ENCODE measurements at places on chromosomes 3 and 15.

GRCh38 chr3:50792568-50792967 is 117.8 kb downstream of the DOCK3 start:
- DNase-seq = no peak

- DNase-seq = no peak
Observed at GRCh38 chr3:44337248-44337785, 1.2 kb upstream of the TCAIM start.

DNA sequence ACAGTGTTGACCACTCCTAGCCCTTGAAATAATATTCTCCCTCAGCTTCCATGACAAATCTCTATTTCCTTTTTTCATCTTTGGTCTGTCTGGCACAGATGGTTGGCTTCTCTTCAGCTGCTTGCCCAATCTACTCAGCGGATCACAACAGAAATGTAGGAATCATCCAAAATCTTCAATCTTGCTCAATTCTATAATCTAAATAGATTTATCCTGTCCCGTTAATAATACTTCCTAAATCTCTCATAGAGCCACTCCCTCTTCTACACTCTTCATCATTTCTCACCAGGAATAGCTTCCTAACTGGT is 3.8 kb downstream of the PEAK1 start:
- DNase-seq = no peak

DNA sequence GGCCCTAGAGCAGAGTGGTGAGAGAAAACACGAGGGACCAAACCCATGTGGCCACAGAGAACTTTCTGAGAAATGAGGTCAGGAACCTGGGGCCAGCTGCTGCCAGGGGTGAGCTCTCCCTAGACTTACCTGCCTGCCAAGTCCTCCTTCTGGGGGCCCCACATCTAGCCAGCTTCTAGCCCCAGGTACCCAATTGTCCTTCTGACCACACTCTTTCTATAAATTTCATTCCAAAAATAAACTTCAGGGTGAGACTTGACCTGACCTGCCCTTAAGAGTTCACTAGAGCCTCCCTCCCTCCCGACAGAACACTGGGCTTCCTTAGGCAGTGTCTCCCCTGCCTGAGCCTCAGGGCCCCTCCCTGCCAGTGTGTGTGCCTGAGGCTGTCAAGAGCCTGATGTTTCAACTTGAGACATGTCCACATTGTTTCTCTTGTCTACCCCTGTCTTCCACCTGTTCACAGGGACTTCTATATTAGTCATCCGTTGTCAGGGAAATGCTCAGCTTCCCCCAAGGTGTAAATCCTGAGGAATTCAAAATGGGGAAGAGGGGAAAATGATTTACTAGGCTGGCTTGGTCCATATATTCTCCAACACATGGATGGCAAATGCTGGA is 312.8 kb upstream of the TLE3 start:
- DNase-seq = no peak

DNA sequence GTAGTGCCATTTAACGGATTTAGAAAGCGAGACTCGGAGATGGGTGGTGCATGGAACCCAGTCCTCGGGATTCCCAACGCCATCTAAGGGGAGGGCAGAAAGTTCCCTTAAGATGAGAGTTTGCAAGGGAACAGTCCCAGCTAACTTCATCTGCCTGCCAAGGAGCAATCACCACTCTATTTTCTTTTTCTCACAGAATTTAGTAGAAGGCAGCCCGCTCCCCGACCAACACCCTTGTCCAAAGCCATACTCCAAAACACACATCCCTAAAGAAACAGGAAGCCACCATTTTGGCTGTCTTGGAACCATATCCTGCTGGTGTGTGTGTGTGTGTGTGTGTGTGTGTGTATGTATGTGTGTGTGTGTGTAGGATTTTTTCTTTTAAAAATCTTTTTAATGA is 7.1 kb upstream of the FGD5 start:
- no peak for DNase-seq

DNA sequence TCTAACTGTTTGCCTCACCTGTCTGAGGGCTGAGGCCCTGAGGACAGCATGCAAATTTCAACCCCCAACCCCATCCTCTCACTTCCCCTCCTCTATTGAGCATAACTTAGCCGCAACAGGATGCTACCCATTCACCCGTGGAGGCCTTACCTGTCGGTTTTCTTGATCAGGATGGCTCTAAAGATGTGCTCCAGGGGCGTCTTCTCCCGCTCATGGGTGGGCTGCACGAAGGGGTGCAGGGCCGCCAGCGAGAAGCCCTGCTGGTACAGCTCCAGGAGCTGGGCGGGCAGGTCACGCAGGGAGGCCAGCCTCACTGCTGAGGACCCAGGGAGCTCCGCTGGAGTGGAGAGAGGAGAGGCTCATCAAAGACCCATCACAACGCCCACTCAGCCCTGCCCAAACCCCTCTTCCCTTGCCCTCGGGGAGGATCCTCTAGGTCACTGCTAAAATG is 79.8 kb downstream of the RFTN1 start:
- no peak for DNase-seq

GRCh38 chr15:67080900-67081431 is 15.6 kb downstream of the SMAD3 start:
- no peak for DNase-seq

GRCh38 chr3:161081633-161082032 is 23.5 kb downstream of the B3GALNT1 start:
- no peak for DNase-seq

DNA sequence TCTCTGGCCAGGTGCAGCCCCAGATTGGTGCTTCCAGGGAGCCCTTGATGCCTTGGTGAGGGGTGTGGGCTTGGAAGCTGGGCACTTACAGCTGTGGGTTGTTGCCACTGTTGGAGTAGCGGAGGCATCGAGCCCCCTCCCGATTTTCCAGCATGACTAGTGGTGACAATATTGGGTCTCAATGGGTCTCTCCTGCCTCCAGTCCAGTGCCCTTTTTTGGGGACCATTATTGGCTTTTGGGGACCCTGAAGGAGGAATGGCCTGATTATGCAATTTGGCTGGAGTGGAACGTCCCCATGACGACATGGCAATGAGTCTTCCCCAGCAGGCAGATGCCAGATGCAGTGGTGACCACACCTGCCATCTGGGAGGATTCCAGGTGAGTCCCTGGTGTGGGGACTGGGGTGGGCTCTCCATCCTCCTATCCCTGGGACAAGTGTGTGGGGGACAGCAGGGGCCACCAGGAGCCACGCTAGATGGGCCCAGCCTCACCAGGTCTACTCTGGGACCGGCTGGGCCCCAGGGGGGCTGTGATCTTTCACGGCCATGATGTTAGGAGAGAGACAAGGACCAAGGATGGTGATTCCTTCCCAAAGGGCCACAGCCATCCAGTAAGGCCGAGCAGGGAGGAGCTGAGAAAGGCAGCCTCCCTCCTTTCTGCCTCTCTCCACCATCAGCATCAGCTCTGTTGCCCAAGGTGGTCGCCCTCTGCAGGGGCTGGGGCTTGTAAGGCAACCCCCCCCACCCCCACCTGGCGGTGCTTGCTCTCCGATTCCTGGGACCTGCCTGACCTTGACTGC is 196.8 kb downstream of the GOLGA6L6 start:
- no peak for DNase-seq

GRCh38 chr3:38210141-38210757 is 44.9 kb downstream of the OXSR1 start:
- DNase-seq = no peak

- no peak for DNase-seq
Observed at GRCh38 chr3:124217542-124217941, 225.6 kb upstream of the ROPN1 start.

GRCh38 chr3:178001670-178002101 is 534.5 kb upstream of the KCNMB2 start:
- no peak for DNase-seq

DNA sequence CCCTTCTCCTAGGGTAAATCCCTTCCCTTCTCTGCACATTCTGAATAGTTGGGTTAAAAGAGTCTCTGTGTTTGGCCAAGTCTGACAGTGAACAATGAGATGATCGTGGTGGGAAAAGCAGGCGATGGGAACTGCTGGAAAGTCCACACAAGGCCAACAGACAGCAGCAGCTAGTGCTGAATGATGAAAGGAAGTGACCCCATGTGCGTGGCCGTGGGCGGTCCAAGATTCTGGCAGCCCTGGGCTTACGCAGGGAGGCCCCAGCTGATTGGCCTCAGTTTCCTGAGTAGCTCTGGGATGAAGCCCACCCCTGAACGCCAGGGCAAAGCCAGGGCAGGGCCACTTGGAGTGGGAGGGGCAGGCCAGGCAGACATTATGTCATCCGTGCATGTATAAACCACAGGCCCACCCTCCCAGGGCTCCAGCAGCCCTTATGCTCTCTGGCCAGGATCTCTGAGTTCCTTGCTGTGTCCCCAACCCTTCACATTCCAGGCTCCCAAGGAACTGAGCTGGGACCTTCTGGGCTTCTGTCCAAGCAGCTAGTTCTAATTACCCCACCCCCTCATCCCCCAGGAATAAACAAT is 57.8 kb downstream of the CDC25A start:
- DNase-seq = no peak
